ENCODE measurements at places on chromosomes 12 and 14.
A peak's percentile ranks its signal among the peaks of the same experiment; 100 is the strongest.

DNA sequence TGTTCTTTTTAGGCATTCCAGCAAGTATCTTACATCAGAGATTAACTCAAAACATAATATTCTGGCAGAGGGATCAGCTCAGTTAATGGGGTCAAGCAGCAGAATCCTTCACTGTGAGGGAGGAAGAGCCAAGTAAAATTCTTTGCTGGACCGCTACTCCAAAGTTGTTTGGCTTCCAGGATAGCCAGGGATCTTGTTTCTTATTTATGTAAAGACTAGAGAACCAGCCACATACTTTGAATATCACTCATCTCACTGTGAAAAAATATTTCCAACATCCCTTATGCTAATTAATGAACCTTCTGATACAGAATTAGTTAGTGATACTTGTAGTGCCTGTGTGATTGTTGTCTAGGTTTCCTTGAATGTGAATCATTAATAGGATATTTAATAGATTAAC lies 94.2 kb downstream of the PLEKHA5 start:
- no peak for DNase-seq

DNA sequence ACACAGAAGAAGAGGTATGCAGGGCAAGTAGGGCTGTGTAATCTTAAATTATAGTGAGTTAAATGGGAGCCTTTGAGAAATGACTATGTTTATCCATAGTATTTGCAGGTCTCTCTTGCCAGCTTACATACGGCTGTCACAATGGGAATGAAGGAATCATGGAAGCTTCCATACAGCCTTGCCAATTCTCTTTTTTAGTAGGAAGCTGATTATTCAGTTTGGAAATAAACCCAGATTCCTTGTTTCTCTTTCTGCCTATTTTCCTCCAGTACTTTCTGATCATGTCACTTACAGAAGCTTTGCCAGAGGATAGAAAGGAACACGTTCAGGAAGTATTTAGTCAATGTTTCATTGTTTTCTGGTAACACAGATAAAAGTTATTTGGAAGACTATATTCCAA lies 217.4 kb upstream of the DIO2 start:
- no peak for DNase-seq

- peak; percentile 23 for DNase-seq
These were observed 268 bp downstream of the NDUFB1 start for GRCh38 chr14:92121207-92121669.

- no peak for DNase-seq
These were observed 143.5 kb upstream of the EGLN3 start for GRCh38 chr14:34094384-34094783.

GRCh38 chr14:79656056-79656455 lies 555.2 kb downstream of the DIO2 start:
- no peak for DNase-seq

DNA sequence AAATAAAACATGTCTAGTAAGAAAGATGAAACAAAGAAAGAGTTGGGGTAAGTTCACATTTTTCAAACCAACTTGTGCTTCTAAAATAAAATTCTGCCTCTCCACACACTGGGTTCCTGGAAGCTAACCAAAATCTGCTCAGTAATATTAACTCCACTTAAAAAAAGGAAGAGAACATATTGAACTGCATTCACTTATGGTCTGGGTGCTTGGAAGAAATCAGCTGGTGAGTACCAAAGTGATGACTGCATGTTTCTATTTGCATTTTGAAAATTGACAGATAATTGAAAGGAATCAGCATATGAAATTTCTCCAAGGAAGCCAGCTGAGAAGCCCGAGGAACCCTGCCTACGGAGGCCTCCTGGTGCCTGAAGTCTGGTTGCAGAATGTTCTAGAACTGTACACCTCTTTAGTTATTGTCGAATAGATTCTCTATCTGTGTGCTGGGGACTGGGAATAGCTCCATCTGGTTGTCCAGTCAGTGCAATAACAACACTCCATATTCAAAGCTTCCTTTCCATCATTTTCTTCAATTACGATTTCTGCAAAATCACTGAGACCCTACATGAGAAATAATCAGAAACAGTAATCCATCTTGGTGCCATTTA lies 836.1 kb downstream of the VRK1 start:
- DNase-seq = no peak

GRCh38 chr12:93156086-93156716 lies 221.5 kb upstream of the NUDT4 start:
- no peak for DNase-seq

GRCh38 chr14:69481815-69482568 lies 2.5 kb upstream of the PLEKHD1 start:
- no peak for DNase-seq

GRCh38 chr12:106416273-106416672 lies 58.7 kb downstream of the POLR3B start:
- DNase-seq = no peak

GRCh38 chr12:5317556-5317955 lies 114.4 kb upstream of the NTF3 start:
- no peak for DNase-seq

- DNase-seq = peak; percentile 23
These were observed 4.4 kb upstream of the WSB2 start for GRCh38 chr12:118065380-118065779.

- DNase-seq = no peak
These were observed 134.6 kb upstream of the EVL start for GRCh38 chr14:99930420-99931274.

- no peak for DNase-seq
These were observed 130.5 kb upstream of the CRY1 start for GRCh38 chr12:107223821-107224220.

DNA sequence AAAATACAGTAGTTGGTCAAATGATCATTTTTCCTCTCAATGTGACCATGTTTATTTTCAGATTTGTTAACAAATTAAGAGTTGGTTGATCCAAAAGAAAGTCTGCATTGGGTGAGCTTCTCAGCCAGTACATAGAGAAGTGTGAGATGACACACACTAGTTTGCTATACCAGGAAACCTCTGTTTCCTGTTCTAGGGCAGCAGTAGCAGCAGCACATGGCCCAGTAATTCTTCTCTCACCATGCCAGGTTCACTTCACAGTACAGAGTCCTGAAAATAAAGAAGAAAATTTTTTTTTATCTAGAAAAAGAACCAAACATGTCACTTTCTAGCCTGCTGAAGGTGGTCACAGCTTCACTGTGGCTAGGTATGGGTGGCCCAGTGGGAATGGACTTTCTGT lies 250.2 kb upstream of the OR4E1 start:
- no peak for DNase-seq

GRCh38 chr14:99564256-99564925 lies 39.6 kb downstream of the CCDC85C start:
- no peak for DNase-seq

DNA sequence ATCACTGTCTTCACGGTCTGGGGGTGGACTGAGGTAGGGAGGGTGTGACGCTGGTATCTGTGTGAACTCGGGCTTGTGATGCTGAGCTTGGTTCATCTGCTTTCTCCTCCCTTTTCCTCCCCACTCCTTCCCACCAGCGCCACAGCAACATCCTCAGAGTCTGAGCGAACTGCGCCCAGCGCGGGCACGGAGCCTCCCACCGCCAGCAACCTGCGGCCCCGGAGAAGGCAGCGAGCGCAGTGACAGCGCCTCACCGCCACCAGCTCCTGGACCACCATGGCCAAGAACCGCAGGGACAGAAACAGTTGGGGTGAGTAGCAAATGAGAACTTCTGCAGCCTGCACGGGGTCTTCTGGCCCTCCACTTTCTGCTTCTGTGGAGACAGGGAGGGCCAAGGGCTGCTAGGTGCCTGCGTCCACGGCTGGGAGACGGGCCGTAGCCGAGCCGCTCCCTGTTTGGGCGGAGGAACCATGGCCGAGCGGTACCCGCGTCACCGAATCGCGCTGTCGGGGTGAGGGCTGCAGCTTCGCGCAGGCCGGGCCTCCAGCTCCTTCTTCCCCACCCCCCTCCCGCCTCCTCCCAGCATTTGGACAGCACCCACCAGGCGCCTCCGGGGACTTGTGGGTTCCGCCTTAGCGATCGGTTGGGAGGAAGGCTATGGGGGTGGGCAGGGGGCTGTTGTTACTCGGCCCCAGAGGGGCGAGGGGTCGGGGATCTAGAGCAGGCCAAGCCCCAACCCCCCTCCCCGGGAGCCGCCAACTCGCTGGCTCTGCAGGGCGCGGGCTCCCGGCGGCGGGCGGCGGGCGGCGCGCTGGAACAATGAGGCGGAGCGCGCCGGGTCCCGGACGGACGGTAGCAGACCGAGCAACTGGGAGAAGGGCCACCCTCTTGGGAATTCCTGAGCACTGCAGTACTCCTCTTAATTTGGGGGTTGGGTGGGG lies at the start of gene ATL1:
Gene ATL1 (plus strand): TSS at position 156 of the 941 bp plus-strand sequence. CDS start 121 bp downstream, at position 277.
- DNase-seq = peak; percentile 35

GRCh38 chr12:12449533-12450025 lies 92.7 kb downstream of the BORCS5 start:
- DNase-seq = peak; percentile 89

GRCh38 chr14:92439537-92440344 lies 73.8 kb upstream of the RIN3 start:
- DNase-seq = no peak

DNA sequence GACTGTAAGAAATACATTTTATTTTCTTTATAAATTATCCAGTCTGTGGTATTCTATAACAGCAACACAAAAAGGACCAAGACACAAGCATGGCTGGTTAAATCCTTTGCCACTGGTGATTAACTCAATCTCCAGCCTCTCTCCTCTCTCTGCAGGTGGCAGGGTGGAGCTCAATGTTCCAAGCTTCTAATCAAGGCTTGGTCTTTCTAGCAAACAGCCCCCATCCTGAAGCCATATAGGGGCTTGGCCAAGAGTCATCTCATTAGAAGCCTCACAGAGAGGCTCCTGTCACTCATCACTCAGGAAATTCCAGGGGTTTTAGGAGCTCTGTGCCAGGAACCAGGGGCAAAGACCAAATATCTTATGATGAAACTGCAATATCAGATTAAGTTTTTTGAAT lies 12.0 kb downstream of the C12orf75 start:
- DNase-seq = no peak

DNA sequence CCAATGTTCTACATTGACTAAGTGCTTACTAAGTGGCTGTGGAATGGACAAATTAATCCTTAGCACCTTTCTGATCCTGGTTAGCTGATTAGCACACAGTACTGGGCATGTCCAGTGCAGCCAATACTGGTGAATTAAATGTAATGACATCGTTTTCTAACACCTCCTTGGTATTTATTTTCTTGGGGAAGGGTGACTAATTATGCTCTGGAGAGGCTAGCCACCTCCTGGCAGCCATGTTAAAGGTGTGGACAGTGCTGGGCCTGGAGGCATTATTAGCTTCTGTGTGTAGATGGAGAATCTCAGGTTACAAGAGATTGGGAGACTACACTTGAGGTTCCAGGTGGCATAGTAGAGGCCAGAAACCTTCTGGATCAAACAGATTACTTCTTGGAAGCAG lies 230.9 kb upstream of the DDHD1 start:
- DNase-seq = no peak

DNA sequence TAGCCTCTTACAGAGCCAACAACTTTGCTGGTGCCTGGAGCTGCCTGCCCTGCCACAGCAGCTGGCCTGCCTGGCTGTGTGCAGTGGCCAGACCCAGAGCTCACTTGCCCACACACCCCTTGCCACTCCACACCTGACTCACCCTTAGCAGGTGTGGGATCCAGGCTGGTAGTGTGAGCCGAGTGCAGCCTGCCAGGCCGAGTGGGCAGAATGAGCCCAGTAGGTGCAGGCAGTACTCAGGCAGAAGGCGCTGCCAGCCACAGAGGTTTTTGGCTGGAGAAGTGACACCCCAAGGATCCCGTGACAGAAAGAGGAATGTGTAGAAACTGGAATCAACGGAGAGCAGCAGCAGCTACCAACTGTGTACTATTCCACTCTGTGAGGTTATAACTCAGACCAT lies 29.8 kb upstream of the PYGL start:
- no peak for DNase-seq

- peak; percentile 48 for DNase-seq
These were observed 2.0 kb upstream of the SDS start for GRCh38 chr12:113405694-113406093.

DNA sequence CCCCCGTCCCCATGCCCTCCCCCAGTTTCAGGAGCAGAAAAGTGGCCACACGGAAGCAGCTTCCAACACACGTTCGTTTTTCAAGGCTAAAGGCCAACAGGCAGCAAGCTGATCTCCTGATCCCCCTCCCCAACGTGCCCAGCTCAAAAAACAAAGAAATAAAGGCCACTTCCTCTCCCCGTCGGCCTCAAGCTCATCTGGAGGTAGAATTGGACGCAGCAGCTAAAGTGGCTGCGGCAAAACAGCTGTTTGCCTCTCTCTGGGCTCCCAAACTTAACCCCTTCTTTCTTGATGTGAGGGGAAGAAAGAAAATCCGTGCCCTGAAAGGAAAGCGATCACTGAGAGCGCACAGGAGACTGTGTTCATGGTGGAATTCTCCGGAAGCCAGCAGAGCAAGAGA lies 66.3 kb downstream of the SCARB1 start:
- DNase-seq = no peak

DNA sequence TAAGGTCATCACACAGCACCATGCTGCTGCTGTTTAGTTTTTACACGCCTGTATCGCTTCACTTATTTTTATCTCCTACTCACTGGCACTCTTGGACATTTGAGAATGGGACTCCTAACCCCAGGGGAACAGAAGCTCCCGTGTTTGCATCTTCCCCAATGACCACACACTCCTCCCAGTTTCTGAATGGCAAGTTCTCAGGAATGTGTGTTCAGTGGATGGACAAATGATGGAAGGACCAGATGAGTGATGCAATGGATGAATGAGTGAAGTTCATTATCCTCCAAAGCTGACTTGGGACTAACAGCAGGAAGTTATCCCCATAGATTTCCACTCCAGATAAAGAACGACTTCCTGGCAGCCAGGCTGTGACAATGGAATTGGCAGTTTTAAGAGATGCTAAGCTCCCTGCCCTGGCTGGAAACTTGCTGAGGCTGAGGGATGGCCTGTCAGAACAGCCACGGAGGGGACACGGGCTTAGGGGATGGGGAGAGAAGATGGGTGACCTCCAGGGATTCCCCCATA lies 231.5 kb downstream of the SLC15A4 start:
- DNase-seq = no peak

- DNase-seq = peak; percentile 33
These were observed 5.7 kb downstream of the MAP3K9 start for GRCh38 chr14:70803321-70804310.

DNA sequence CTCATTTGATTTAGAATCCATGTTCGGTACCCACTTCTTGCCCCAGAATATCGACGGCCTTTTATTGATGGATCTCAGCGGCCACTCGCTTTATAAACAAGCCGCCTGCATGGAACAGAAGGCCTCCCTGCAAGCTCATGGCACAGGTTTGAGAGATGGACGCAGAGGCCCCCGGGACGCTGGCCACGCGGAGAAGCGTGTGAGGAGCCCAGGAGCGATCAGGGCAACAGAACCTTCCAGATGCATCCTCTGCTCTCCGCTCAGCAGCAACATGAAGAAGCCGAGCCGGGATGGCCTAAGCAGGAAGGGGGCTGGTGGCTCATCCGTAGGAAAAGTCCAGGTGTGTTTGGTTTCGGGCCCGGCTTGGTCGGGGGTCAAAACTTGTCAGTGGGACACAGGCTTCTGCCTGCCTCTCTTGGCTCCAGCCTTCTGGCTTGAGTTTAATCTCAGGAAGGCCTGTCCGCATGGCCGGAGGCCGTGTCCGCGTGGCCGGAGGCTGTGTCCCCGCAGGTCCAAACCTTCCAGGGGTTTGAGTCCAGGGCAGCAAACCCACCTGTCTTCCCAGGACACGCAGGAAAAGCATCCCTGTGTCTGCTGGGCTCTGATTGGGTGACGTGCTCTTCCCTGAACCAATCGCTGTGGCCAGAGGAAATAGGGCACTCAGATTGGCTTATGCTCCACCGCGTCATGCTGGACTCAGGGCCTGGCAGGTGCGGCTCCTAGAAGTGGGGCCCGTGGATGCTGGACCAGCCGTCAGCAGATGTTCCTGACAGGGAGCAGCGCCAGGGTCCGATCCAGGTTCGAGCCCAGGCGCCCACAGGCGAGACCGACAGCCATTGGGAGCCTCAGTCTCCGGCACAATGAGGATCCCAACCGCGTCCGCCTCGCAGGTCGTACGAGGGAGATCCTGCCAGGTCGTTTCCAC lies 65.0 kb downstream of the GALNT9 start:
- no peak for DNase-seq

All from CD14-positive monocyte (primary cell).